CD4-positive, CD25-positive, alpha-beta regulatory T cell (primary cell): ENCODE measurements at places on chromosomes 7 and 10. TPM values are rescaled to one million over a fixed set of nuclear protein-coding genes. Genes with fewer than 3 reads are reported as not detected.

Gene ATP6V0A4
- not detected for total RNA-seq

Gene ADCYAP1R1
- total RNA-seq: not detected

Gene CFTR
- not detected for total RNA-seq

Gene PIK3CG
- 35.4 TPM for total RNA-seq

Gene OR6V1
- total RNA-seq: not detected

Gene PVRIG
- total RNA-seq: 46.3 TPM

Gene ZC3HAV1
- total RNA-seq: 220 TPM

DNA sequence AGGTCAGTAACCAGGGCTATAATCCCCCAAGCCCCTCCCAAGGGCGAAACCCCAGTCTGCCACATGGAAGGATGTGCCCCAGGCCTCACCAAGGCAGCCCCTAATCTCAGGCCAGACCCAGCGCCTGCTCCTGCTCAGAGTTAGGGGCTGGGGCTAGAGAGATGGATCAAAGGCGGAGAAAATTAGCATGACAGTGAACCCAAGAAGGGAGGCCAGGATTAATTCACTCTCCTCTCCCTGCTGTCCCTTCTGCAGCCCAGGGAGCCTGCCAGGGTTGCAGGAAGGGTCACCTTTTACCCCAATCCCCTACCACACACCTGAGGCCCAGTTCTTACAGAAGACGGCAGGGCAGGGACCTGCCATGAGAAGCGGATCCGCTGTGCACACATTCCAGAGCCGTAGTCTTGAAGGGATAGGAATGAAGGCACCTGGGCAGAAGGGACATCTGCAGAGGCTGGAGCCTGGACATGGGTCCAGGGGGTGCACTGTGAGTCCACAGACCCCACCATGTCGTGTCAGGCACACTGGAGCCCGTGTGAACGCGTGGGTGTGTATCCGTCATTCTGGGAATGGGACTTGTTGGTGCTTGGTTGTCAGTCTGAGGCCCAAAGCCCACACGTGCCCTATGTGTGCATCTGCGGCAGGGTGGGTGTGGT, 11.9 kb upstream of the ZMIZ1 start:
- no peak overlapping the region for H3K27ac ChIP-seq
- H3K27me3 ChIP-seq: no peaks in the 10 kb centered on the region
- no peak for DNase-seq
- H3K4me3 ChIP-seq: no peak overlapping the region
- no peaks in the 10 kb centered on the region for H3K36me3 ChIP-seq

- H3K36me3 ChIP-seq: no peaks in the 10 kb centered on the region
- no peaks in the 10 kb centered on the region for H3K27me3 ChIP-seq
- no peak for DNase-seq
- H3K27ac ChIP-seq: no peak overlapping the region
Observed at GRCh38 chr10:129725482-129725881, 238.6 kb downstream of the EBF3 start.

GRCh38 chr10:43679509-43679908, 30.8 kb upstream of the ZNF32 start:
- H3K27ac ChIP-seq: no peak overlapping the region
- DNase-seq: no peak
- no peaks in the 10 kb centered on the region for H3K36me3 ChIP-seq
- no peaks in the 10 kb centered on the region for H3K4me1 ChIP-seq
- peaks cover 5% of the 10 kb centered on the region for H3K27me3 ChIP-seq

DNA sequence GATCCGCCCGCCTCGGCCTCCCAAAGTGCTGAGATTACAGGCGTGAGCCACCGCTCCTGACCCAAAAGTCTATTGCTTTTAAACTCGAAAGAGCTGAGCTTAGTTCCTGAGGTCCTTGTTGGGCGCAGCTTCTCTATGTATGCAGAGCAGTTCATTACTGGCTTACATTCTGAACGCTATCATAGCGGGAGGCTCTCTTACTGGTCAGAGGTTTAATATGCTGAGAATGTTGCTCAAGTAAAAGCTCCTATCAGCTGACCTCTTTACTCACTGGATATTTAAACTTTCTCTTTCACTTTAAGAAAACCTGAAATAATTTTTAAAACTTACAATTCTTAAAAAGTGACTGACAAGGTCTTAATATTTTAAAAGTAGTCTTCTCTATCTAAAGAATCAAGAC, 160.8 kb upstream of the WNT16 start:
- H3K4me1 ChIP-seq: no peaks in the 10 kb centered on the region
- no peaks in the 10 kb centered on the region for H3K36me3 ChIP-seq
- H3K4me3 ChIP-seq: no peak overlapping the region
- DNase-seq: no peak
- H3K27ac ChIP-seq: no peak overlapping the region

DNA sequence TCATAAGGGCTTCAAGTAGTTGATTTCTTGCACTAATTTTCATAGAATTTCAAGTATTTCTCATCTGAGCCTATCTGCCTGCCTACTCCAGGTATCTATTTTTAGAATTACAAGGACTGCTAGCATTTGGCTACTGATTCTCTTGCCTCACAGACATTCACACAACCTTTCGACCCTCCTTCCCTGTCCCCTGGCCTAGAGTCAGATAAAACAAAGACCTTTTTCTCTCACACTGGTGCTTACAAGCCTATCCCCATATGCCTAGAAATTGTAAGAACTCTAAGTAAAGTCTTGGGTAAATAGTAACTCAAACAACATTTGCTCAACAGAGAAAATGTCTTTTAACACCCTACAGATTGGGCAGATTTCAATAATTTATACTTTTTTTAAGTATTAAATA, 6.3 kb downstream of the GPAM start:
- H3K4me3 ChIP-seq: no peak overlapping the region
- no peak for DNase-seq
- H3K36me3 ChIP-seq: peaks cover 63% of the 10 kb centered on the region
- no peak overlapping the region for H3K27ac ChIP-seq
- no peaks in the 10 kb centered on the region for H3K27me3 ChIP-seq

DNA sequence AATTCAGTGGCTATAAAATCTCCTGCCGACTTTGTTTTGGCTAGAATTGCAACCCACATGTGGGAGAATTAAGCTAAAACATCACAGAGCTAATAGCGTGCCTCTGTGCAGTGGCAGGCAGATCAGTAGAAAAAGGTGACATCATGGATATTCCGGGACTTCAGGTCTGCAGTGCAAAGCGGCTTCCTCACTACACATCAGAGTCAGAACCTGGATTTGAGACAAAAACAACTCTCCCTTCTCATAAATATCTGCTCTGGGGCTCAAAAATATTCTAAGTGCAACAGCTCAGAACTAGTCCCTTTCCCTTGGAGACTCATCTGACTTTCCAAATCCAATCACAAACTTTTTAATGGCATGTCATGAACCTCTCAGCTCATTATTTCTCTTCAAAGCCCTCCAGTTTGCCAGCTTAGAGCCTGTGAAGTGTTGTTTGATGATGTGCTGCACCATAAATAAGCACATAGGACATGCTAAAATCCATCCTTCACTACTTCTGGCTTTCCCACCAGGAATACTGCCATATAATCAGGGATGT, 337.1 kb downstream of the RNLS start:
- no peaks in the 10 kb centered on the region for H3K27me3 ChIP-seq
- no peak overlapping the region for H3K4me3 ChIP-seq
- no peaks in the 10 kb centered on the region for H3K36me3 ChIP-seq
- no peak overlapping the region for H3K27ac ChIP-seq
- no peaks in the 10 kb centered on the region for H3K4me1 ChIP-seq

DNA sequence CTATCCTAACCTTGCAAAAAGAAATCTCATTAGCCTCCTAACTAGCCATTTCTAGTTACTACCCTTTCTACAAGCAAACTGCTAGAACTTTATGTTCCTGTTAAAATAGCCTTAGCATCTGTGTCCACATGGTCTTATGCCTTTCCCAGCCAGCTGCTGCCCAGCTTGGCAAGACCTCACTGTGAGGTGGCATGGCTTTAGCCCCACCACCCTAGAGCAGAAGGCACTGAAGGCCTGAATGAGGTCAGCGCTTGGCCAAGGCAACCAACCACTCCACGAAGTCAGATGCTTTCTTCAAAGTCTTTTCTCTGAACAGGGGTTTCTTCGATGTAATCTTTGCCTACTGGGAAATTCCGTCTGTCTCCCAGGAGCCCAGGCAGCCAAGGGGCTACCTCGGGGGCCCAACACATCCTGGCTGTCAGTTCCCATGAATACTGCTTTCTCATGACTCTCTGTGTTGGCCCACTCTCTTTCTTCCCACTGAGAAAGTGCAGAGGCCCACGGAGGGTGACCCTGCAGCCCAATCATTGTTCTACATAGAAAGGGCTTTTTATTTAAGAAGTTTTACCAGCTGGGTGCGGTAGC, 41.6 kb downstream of the POLR3A start:
- H3K4me3 ChIP-seq: no peak overlapping the region
- DNase-seq: no peak
- no peak overlapping the region for H3K27ac ChIP-seq
- peaks cover 92% of the 10 kb centered on the region for H3K36me3 ChIP-seq

- H3K4me3 ChIP-seq: no peak overlapping the region
- H3K27me3 ChIP-seq: no peaks in the 10 kb centered on the region
- no peaks in the 10 kb centered on the region for H3K36me3 ChIP-seq
- no peaks in the 10 kb centered on the region for H3K4me1 ChIP-seq
- H3K27ac ChIP-seq: no peak overlapping the region
Observed at GRCh38 chr10:71279590-71280170, 39.4 kb upstream of the SLC29A3 start.

DNA sequence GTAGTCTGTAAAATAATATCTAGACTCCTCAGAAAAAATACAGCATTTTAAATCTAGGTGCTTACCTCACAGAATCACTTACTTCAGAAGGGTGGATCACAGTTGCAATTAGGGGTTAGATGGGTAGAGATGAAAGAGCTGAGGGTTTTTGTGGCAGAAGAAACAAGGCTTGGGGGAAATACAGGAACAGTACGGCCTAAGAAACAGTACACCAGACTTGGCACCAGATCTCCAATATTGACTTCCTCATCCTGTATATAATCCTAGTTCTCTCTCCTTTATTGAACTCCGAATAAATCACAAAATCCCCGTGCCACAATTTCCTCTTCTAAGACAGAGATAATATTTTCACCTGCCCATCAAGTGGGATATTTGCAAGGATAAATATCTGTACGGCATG, 14.3 kb downstream of the CEP41 start:
- no peak overlapping the region for H3K4me3 ChIP-seq
- peaks cover 1% of the 10 kb centered on the region for H3K4me1 ChIP-seq
- DNase-seq: no peak
- no peak overlapping the region for H3K27ac ChIP-seq

DNA sequence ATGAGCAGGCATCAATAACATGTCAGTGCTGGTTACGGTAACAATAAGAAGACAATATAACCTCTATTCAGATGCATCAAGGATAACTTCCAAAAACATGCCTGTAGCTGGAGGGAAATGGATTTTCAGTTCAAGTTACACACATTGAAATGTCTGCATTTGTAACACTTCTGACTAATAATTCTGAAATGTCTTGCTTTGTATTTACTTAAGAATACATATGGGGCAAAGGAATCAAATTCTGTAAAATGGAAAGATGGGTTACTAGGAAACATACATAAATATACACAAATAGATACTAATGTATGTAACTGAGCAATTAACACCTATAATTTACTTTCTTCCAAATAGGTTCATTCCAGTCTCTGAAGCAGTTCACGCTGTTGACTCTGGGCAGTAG, 18.6 kb upstream of the MTPN start:
- no peaks in the 10 kb centered on the region for H3K36me3 ChIP-seq
- no peaks in the 10 kb centered on the region for H3K27me3 ChIP-seq
- no peaks in the 10 kb centered on the region for H3K4me1 ChIP-seq
- DNase-seq: no peak
- no peak overlapping the region for H3K4me3 ChIP-seq
- no peak overlapping the region for H3K27ac ChIP-seq

DNA sequence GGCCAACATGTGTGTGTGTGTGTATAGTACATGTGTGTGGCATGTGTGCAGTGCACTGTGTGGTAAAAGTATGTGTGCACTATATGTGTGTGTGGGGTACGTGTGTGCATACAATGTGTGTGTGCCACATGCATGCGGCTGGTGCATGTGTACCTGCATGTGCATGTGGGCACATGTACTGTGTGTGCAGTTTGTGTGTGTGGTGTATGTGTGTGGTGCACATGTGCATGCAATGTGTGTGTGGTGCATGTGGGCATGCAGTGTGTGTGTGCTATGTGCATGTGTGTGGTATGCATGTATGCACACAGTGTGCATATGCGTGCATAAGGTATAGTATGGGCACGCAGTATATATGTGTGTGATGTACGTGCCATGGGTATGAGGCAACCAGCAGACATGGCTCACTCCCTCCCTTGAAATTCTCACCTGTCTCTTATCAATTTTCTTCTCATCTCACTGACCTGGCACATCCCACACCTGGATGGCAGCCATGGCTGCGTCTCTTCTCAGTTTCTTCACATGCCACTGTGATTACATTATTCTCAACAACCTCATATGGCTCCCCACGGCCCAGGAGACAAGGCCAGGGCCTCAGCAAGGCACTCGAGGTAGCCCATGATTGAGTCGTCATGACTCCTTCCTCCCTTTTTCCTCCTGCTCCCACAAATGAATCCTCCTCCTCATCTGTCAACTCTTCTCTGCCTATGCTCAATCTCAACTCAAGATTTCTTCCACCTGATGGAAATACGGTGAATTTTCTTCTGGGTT, 57.0 kb downstream of the NUDCD3 start:
- H3K4me3 ChIP-seq: no peak overlapping the region
- peaks cover 3% of the 10 kb centered on the region for H3K4me1 ChIP-seq
- no peak overlapping the region for H3K27ac ChIP-seq
- DNase-seq: no peak
- peaks cover 25% of the 10 kb centered on the region for H3K36me3 ChIP-seq

GRCh38 chr10:11870900-11871400, 47.8 kb downstream of the PROSER2 start:
- no peaks in the 10 kb centered on the region for H3K36me3 ChIP-seq
- H3K27ac ChIP-seq: no peak overlapping the region
- no peak overlapping the region for H3K4me3 ChIP-seq

GRCh38 chr10:74151879-74152722, 1.1 kb downstream of the ADK start:
- peaks cover 49% of the 10 kb centered on the region for H3K4me1 ChIP-seq
- DNase-seq: no peak
- no peaks in the 10 kb centered on the region for H3K36me3 ChIP-seq
- no peaks in the 10 kb centered on the region for H3K27me3 ChIP-seq
- peak overlapping the region; percentile 91 for H3K4me3 ChIP-seq

DNA sequence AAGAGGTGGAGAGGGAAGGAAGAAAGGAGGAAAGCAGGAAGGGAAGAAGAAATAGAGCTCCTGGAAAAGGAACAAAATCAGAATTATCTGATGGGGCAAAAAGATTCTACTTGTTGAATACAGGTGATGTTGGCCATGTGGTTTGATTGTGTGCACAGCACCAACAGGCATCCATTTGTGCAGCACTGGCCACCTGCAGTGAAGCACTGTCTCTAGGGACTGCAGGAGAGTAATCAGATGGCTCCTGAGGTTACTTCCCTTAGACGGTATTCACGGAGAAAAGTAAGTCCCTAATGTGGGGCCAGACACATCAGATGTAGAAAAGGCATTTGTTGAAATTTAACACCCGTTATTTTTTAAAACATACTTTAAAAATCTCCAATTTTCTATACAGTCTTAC, 135.3 kb upstream of the VIPR2 start:
- H3K27ac ChIP-seq: no peak overlapping the region
- H3K36me3 ChIP-seq: no peaks in the 10 kb centered on the region
- no peaks in the 10 kb centered on the region for H3K4me1 ChIP-seq
- peaks cover 5% of the 10 kb centered on the region for H3K27me3 ChIP-seq
- no peak overlapping the region for H3K4me3 ChIP-seq
